ENCODE measurements at places on chromosomes 16 and 17. TPM values are rescaled to one million over a fixed set of nuclear protein-coding genes. Genes with fewer than 3 reads are reported as not detected.

HID1 gene
- total RNA-seq: not detected

GRAPL gene
- 7.5 TPM for total RNA-seq

SHISA9 gene
- total RNA-seq: not detected

CIBAR2 gene
- not detected for total RNA-seq

SLFN12L gene
- total RNA-seq: 197 TPM

MYCBPAP gene
- 13.9 TPM for total RNA-seq

CLEC3A gene
- total RNA-seq: not detected

NEUROD2 gene
- total RNA-seq: not detected

MTSS2 gene
- total RNA-seq: 1.7 TPM

PMFBP1 gene
- total RNA-seq: 6.3 TPM

OTOP2 gene
- not detected for total RNA-seq

BICDL2 gene
- not detected for total RNA-seq

SMIM22 gene
- total RNA-seq: not detected

TBC1D28 gene
- not detected for total RNA-seq

PHKB gene
- total RNA-seq: 35.7 TPM

TRPV2 gene
- 124 TPM for total RNA-seq

TAC4 gene
- total RNA-seq: not detected

SOST gene
- not detected for total RNA-seq

TBC1D3E gene
- total RNA-seq: not detected

CACNA1G gene
- total RNA-seq: not detected

TSPAN10 gene
- 0.26 TPM for total RNA-seq

LGALS9B gene
- not detected for total RNA-seq

ZNF598 gene
- 94.5 TPM for total RNA-seq

CDR2 gene
- 42.5 TPM for total RNA-seq

FOXO3B gene
- total RNA-seq: 3.0 TPM

RHBDL3 gene
- 0.29 TPM for total RNA-seq

DNAAF8 gene
- total RNA-seq: not detected

GP1BA gene
- total RNA-seq: not detected

KRT20 gene
- total RNA-seq: not detected

SAMD14 gene
- 1.1 TPM for total RNA-seq

BCAR1 gene
- total RNA-seq: 0.19 TPM

MILR1 gene
- 0.82 TPM for total RNA-seq

SNAI3 gene
- total RNA-seq: 5.6 TPM

KAT2A gene
- total RNA-seq: 58.2 TPM

ALKBH5 gene
- 126 TPM for total RNA-seq

TBC1D3 gene
- 3.7 TPM for total RNA-seq

RASL10B gene
- not detected for total RNA-seq

DUSP14 gene
- 11.4 TPM for total RNA-seq

PNPO gene
- 30.4 TPM for total RNA-seq

YBX2 gene
- total RNA-seq: 0.35 TPM

CDH3 gene
- not detected for total RNA-seq

PIK3R5 gene
- 48.9 TPM for total RNA-seq

C17orf50 gene
- total RNA-seq: not detected

NPIPA5 gene
- 22.5 TPM for total RNA-seq

PITPNM3 gene
- total RNA-seq: 0.37 TPM

SEZ6 gene
- not detected for total RNA-seq

GAS2L2 gene
- total RNA-seq: not detected

CHD9NB gene
- total RNA-seq: 0.79 TPM

CARD14 gene
- total RNA-seq: not detected

SMIM36 gene
- not detected for total RNA-seq

TPSD1 gene
- not detected for total RNA-seq

TP53TG3F gene
- total RNA-seq: not detected
